ENCODE measurements at places on chromosomes 4 and X.

- no peak for DNase-seq
Observed at GRCh38 chr4:150582146-150582872, at the start of gene MAB21L2. Gene MAB21L2 (plus strand): TSS chr4:150582151. CDS start chr4:150583030, 879 bp downstream.

- no peak for DNase-seq
Observed at GRCh38 chrX:87140800-87141483, 376.7 kb upstream of the KLHL4 start.

DNA sequence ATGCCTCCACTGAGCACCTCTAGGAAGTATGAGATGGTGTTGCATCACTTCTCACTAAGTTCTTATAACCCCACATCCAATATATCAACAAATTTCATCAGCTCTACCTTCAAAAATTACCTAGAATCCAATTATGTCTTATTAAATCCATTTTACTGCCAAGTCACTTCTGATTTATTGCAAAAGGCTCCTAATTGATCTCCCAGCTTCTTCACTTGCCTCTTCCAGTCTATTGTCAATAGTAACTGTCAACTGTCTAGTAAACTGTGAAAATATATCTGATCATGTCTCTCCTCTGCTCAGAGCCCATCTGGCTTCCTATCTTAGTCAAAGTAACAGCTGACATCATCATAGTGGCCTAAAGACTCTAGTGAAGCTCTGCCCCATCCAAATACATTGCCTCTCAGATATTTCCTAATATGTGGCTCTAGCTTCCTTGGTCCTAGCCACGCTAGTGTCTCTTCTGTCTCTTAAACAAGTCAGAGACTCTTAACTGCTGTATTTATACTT is 414.5 kb upstream of the ATOH1 start:
- no peak for DNase-seq

- DNase-seq, result no peak
Observed at GRCh38 chr4:87557348-87557747, 28.2 kb upstream of the SPARCL1 start.

GRCh38 chr4:5758741-5759140 is 47.7 kb downstream of the EVC start:
- DNase-seq, result peak; percentile 15

- no peak for DNase-seq
Observed at GRCh38 chr4:10730019-10730418, 45.5 kb upstream of the CLNK start.

GRCh38 chr4:109962401-109962800 is 49.7 kb downstream of the EGF start:
- DNase-seq, result no peak

DNA sequence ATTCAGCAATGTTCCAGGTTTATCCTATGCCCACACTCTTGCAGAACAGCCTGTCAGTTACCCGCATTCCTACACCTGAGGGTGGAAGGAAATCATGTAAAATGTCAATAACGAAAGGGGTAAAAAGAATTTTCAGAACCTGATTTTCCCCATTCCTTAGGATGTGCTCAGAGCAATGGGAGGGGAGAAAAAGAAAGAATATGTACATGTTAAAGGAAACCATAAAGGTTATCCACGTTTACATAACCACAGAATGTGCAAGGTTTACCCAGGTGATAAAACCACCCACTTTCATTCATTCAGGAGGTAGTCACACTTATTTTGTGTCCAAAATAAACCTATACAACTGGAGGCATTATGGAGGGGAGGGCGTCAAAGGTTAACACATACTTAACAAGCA is 335.5 kb downstream of the ZNF674 start:
- DNase-seq, result peak; percentile 28

GRCh38 chrX:136104936-136105335 is 42.4 kb upstream of the FHL1 start:
- no peak for DNase-seq

GRCh38 chr4:102526532-102526931 is 25.4 kb downstream of the NFKB1 start:
- no peak for DNase-seq

- DNase-seq, result peak; percentile 44
Observed at GRCh38 chr4:53937918-53938317, 126.5 kb downstream of the CHIC2 start.

Data from umbilical cord (tissue), 2 donors.